ENCODE measurements at places on chromosomes 3 and 15.

DNA sequence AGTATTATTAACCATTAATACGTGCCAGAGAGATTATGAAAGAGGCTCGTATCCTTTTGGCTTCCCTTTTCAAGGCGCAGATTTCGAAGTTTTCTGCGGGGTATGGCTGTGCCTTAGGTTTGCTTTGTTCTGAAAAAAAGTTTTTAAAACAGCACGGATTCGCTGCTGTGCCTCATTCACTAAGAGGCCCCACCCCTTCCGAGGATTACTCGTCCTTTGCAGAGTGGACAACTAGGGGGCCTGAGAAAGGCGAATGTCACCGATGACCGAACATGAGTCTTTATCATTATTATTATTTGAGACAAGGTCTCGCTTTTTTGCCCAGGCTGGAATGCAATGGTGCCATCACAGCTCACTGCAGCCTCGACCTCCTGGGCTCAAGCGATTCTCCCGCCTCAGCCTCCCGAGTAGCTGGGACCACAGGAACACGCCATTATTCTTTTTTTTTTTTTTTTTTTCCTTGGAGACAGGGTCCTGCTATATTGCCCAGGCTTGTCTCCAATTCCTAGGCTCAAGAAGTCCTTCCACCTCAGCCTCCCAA is 684 bp upstream of the RPS27L start:
- no peak for DNase-seq

GRCh38 chr15:82832601-82833361 is 23.4 kb downstream of the WHAMM start:
- DNase-seq, result no peak

DNA sequence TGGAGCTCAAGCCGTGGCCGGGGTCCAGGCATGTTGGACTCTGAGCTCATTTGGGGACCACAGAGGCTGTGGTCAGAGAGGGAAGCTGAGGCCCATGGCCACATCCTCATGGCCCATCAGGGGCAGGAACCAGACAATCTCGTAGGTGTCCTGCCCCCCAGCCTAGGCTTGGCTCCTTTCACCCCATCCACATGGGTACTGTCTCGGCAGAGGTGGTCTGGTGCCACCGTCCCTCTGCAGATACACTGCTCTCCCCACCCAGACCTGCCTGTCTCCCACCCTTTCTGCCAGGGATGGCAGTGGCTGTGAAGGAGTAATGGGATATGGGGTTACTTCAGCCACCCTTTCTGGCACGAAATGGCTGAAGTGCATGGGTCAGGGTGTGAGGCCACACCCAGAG is 7.9 kb downstream of the PRSS50 start:
- no peak for DNase-seq

DNA sequence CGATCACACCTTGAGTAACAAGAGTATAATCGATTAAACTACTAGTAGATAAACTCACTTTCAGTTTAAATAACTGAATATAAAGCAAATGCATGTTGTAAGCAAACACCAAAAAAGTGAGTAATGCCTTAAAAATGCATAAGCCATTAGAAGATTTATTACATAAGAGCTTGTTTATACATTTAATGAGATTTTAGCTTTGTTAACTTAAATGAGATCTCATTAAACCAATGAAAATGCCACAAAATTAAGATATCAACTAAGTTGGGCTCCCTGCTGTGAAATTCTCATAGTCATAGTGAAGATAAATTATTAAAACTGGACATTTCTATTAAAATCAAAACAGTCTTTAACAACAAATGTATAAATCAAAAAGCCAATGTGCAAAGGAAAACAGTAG is 701.2 kb downstream of the NLGN1 start:
- DNase-seq, result no peak

GRCh38 chr15:59165726-59166125 is 40.9 kb upstream of the LDHAL6B start:
- DNase-seq, result no peak

DNA sequence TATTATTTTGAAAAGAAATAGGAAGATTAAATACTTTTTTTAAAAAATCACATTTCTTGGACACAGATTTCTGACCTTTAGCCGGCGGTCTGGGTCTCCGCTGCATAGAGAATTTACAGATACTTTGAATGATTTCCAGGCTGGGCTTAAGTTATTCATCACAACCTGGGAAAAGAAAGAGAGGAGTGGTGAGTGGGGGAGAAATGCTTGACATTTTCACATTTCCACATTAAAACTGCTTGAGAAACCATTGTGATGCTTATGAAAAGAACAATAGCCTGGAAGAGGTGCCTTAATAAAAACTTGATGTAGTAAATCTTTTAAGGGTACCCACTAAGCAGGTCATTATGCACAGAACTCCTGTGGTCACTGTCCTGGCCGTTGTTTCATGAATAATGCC is 166.8 kb upstream of the MRPL3 start:
- DNase-seq, result no peak

- no peak for DNase-seq
Observed at GRCh38 chr3:155029941-155030340, 50.2 kb upstream of the MME start.

- DNase-seq, result peak; percentile 88
Observed at GRCh38 chr3:130892759-130893375, 1.0 kb upstream of the ATP2C1 start.

DNA sequence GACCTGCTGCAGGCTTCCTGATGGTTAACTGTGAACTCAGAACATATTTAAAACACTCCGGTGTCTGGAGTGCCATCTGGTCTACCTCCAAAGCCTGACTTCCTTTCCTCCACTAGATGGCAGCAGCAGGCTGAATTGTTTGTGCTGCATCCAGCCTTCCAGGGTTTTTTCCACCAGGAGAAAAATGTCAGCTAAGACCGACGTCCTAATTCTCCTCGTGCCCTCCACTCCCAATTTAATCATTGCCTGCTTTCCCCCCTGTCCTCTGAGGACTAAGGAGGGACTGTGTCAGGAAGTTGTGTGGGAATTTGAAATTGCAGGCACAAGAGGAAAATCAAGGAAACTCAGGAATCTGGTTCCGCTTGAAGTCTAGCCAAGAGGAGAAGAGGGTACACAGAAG is 165.2 kb upstream of the UMPS start:
- peak; percentile 92 for DNase-seq

- DNase-seq, result no peak
Observed at GRCh38 chr3:154791611-154792010, 288.5 kb upstream of the MME start.

GRCh38 chr3:67804089-67804488 is 149.7 kb upstream of the SUCLG2 start:
- no peak for DNase-seq

DNA sequence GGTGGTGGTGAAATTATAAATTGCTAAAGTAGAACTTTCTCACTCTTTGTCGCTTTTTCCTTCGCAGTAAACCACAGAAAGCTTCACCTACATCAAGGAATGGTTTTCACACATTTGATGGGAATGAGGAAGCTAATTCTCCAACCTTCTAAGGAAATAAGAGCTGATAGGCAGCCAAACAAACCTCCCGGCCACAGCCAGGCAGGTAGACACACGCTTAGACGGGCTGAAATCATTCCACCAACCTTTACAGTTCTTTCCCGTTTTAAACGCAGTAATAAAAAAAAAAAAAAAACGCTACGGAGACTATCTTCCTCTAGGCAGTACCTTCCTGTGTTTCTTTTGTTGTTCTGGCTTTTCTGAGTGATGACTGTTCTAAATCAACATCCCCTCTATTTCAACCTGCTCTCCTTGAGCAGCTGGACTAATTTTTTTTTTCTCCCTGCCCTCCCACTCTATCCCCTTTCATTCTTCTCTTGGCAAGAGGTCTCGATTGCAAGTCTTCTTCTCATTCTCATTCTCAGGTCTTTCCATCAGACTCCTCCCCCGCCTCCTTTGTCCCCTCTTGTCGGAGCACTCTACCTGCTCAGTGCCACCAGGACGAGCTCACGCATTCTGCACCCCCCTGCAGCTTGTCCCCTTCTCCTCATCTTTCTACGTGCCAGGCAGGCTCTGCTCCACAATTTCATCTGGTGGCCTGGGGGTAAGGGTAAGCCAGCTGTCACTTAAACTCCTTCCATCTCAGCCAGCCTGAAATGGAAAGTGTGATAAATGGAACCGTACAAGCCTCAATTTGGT is 391.1 kb upstream of the MDFIC2 start:
- DNase-seq, result no peak

DNA sequence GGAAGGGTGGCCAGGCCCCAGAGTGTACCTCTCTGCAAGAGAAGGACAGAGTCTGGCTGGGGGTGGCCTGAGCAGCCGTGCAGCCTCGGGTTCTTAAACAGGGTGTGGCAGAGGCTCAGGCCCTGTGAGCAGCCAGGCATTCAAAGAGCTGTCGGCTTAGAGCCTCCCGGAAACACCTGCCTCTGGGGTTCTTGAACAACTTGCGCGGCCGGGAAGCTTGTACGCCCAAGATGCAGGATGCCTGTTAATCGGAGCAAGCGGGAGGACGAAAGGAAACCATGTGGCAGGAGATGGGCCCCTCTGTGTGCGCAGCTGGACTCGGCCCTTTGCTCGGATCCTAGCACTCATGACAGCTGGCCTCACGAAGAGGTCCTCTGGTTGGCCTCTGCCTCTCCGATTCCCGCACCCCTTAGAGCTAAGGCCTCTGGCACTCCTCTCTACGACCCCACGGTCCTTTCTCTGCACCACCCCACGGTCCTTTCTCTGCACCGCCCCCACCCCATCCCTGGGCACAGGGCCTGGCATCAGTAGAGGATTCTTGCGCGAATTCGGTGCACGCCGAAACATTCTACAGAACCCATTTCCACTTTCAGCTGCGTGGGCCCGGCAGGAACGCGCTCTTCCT is 23.9 kb upstream of the TXNRD3 start:
- peak; percentile 77 for DNase-seq

DNA sequence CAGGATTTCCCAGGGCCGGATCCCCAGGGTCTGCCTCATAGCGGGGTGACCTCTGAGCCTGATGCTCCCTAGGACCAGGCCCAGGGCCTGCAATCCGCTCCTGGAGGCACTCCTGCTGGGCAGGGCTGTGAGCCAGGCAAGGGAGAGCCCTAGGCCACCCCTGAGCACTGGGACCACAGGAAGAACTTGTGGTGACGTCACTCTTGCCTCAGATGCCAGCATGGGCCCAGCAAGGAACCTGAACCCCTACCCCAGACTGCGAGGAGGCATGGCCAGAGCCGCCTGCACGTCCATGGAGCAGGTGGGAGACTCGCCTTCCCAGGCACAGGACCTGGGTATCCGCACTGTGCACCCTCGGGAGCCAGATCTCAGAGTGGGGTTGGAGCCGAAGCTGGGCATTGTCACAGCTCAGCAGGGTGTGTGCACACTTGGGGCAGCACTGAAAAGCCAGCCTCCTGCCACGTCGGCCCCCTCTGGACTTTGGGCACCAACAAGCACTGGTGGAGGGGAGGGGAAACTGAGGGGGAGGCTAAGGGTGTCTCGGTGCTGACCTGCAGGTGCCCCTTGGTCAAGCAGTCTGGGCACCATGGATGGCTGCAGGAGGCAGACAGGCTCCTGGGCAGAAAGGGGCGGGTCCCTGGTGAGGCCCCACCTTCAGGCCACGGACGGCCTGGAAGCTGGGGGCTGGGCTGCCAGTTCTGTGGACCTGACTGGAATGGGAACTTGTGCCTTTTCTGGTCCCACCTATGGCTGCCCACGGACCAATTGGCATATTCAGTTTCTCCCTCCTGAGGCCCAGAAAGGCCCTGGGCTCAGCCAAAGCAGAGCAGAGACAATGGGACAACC is 49.3 kb downstream of the SLC6A20 start:
- DNase-seq, result no peak

- DNase-seq, result no peak
Observed at GRCh38 chr15:68407141-68407885, 24.6 kb downstream of the ITGA11 start.

- DNase-seq, result no peak
Observed at GRCh38 chr3:71225951-71226564, 357.5 kb downstream of the FOXP1 start.

Data from NCI-H524 (cell line).